Keratinocyte (primary cell): ENCODE measurements at places on chromosomes 1 and 21.

DNA sequence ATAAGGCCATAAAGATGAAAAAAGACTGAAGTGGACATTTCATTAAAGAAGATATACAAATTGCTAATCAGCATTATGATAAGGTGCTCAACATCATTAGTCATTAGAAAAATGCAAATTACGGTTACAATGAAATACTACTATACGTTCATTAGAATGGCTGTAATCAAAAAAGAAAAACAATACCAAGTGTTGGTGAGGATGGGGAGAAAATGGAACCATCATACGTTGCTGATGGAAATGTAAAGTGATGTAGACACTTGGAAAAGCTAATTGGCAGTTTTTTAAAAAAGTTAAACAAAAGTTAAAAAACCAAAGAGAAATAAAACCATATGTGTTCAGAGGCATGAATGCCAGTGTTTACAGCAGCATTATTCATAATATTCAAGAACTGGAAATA, 8.6 kb upstream of the SOD1 start:
- DNase-seq, result no peak

DNA sequence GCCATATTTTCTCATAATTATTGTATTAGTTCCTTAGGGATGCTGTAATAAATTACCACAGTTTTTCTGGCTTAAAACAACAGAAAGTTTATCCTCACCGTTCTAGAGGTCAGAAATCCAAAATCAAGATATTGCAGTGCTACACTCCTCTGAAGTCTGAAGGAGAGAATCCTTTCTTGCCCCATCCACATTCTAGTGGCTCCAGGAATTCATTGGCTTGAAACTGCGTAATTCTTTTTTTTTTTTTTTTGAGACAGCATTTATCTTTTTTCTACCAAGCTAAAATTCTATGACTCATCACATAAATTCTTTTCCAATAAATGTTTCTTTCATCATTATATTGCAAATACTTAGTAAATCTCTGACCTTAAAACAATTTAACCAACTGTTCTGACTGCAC, 451.0 kb upstream of the RGS18 start:
- DNase-seq, result no peak

DNA sequence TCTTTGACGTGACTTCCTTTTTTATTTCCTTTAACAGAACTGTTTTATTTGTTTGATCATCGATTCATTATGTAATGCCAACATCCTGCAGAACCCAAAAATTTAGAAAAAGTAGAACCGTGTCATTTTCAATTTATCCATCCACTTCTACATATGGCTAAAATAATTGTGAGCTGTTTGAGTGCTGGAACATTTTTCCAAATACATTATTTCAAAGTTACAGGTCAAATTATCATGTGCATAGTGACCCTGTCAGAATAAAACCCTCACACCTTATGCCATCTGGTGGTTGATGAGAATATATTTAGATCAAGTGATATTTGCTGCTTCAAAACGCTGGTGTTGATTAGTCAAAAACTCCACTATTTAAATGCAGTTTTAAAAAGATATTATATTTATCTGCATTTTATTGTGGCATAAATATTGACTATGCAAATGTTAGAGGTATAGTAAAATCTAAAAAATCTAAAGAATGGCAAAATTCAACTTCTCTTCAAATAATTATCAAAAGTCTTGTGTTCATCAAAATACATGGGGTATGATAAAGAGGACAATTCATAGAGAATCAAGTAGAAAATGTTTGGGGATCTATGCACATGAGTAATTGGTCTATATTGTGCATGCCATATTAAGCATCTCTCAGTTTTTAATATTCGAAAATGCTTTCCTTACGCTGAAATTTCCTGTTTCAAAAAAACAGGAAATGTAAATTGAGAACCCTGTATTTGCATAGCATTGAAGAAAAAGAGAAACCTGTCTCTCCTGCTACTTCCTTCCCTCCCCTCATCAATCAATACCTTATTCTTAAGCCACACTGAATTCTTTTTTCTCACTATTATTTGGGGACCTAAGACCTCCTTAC, 39.7 kb downstream of the UBE2U start:
- no peak for DNase-seq

DNA sequence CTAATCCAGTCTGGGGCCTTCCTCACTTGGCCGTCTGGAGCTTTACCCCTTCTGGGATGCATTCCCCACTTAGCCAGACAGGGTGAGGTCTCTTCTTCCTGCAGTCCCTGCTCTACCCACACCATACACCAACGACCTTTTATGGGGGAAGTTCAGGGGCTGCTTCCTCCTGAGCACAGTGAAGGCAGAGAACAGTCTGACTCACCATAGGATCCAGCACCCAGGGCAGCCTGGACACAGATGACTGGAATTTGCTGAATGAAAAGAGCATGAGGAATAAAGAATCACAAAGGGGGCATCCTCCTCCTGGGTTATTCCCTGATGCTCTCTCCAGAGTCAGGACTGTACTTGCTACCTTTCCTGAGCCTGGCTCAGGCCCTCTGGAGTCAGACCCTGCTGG, 4.6 kb upstream of the FOXE3 start:
- DNase-seq, result no peak

DNA sequence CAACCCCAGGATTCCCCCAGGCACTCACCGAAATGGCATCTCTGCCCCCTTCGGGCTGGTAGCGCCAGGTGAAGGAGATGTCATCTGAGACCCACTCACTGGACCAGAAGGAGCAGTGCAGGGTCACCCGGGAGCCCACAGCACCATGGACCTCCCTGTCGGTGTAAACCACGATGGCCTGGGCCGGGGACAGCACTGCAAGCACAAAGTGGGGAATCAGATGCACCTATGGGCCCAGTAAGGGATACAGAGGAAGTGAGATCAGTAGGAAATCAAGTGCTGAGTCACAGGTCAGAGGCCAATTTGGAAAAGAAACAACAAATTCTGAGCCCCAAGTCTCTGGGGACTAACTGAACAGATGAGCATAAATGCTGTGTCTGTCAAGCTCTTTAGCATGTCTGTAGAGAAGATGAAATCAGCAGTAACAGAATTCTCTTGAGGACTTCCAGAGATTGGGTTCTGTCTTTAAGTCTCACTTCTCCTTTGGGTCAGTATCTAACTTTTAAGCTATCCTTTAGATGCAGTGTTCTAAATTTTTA, 2.5 kb downstream of the MPZ start:
- DNase-seq, result no peak

GRCh38 chr1:241532162-241532531, at the start of gene KMO:
Gene KMO, plus strand, starts transcription at chr1:241532378. Its CDS starts 67 bp downstream, at chr1:241532445.
- DNase-seq, result no peak
